BE2C (cell line): ENCODE measurements at places on chromosomes 3 and 15.

DNA sequence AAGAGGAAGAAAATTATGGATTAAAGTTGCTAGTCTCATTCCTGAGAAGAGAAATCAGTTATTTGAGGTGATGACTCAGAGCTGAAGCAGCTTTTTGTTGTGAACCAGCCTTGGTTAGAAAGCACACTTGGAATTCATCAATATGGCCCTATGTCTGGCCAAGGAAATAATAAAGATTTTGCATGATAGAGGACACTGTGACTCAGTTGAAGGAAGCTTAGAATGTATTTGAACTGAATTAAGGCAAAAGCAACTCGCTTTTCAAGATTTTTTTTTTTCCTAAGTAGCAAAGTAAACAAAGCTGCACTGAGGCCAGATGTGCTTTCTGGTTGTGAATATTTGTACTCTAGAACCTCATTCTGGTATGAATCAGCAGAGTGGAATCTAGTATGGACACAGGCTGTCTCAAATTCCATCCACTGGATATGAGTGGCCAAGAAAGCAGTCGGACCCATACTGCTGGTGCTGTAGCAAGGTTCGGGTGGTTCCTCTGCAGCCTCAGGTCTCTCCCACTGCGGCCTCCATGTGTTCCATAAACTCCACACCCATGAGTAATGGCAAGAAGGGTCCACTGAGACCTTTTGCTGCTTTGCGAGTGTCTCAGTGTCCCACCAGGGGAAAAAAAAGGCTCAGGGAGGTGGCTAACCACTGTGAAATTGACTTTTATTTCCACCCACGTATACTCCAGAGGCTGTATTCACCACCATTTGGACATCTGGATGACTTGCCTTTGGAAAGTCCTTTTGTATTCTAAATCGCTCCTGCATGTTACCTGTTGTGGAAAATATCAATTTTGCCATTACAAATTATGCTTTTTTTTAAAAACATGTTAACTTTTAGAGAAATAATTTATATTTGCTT is 53.1 kb downstream of the TGFBR2 start:
- DNase-seq: no peak

DNA sequence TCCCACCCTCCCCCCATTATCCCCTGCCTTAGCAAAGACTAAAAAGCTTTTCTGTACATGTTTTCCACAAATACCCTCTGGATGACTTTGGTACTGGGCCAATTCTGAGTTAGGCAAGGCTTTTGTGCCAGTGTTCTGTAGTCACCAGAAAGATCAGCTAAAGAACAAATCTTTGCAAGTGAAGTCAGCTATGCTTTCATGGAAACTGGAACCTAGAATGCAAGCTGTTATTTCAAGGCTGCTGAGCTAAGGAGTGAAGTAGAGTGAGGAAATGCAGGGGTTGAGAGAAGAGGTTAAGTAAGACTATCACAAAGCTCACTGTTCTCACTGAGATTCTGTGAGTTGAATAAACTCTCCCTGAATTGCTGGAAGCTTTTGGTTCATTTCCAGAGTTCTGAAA is 107.8 kb upstream of the CNTN3 start:
- no peak for DNase-seq

GRCh38 chr15:101088788-101089578 is 162.9 kb downstream of the CHSY1 start:
- DNase-seq: peak; percentile 84

- no peak for DNase-seq
Observed at GRCh38 chr3:108137460-108137814, 46.6 kb upstream of the CD47 start.

GRCh38 chr15:26682598-26683164 is 90.2 kb downstream of the GABRB3 start:
- DNase-seq: no peak

DNA sequence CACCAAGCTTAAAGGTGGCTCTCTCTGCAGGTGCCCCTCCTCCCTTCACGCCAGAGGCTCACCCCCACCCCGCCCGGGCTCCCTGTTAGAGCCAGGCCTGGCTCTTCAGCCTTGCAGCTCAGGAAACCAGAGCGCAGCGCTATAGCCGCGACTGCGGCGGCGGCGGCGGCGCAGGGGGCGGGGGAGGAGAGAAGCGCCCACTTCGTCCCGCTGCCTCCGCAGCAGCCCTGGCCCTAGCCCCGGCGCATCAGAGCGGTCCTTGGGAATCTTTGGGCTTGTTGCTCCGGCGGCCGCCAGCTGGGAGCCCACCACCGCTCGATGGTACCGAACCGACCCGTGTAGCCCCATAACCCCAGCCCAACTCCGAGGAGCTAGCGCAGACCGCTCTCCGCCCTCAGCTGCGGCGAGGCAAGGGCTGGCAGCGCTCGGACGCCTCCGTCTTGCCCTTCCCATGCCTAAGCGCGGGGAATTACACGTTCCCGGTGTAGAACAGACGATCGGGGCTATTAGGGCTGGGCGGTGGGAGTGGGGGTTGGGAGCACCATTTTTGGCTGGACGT is 1.2 kb downstream of the RASGRF1 start:
- no peak for DNase-seq

DNA sequence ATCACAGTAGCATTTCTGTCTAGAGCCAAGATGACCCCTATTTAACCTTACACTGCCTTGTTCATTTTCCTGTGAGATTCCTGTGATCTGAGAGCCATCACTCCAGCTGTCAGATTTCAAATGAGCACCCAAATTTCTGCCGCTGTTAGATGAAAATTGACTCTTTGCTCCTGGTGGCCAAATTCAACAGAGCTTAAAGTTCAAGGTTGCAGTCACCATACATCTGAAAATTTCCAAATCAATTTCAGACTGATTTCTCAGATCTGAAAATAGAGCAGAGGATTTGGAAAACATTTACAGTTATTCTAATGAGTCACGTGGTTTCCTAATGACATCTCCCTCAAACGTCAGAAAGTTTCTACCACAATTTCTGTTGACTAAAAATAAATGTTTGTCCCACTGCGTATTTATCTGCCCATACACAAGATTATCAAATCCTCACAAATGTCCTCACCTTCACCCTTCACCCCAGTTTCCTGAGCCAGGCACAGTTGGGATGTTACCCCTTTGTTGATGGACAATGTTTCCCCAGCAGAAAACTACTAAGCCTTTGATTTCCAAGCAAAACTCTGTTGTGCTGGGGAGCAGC is 16.4 kb downstream of the HDC start:
- no peak for DNase-seq

DNA sequence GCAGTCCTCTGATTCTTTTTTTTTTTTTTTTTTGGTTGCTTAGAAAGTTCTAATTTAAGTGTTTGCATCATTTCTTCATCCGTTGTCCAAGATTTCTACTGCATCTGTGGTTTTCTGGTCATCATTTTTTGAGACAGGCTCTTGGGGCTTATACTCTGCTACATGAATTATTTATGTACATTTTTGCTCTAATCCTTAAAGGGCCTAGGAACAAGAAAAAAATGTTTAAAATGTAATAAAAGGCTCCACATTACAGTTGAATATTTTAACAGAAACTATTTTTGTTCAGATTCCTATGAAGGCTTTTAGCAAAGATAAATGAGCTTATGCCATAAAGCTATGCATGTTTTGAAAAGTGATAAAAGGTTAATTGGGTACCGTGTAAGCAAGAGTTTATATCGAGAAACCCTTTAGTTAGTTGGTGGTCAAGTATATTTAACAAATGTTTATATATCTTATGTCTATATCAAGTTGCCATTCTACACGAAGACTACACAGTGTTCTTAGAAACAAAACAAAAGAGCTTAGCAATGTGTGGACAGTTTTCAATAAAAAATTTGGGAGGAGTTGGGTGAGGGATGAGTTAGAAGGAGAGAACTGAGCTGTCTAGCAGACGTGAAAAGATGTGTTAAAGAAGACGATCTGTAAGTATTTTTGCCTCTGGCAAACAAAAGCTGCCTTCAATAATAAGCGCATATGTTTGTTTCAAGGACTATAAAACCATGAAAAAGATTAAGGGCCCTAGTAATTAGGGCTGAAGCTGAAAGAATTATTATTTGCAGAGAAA is 563.6 kb upstream of the NAALADL2 start:
- DNase-seq: no peak
